Activated CD8-positive, alpha-beta memory T cell treated with anti-CD3 and anti-CD28 coated beads for 4 hours (primary cell): ENCODE measurements at places on chromosomes 12 and 14.

DNA sequence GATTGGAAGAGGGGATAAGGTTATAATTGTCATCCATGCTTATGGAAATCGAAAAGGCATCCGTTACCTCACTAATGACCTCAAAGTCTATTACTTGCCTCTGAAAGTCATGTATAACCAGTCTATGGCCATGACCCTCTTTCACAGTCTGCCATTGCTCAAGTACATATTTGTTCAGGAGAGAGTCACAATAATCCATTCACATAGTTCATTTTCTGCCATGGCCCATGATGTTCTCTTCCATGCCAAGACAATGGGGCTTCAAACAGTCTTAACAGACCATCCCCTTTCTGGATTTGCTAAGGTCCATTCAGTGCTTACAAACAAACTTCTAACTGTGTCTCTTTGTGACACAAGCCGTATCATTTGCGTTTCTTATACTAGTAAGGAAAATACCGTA, 5.4 kb downstream of the GAS2L3 start:
- no peak for DNase-seq

- peak; percentile 52 for DNase-seq
Measured at GRCh38 chr14:50560931-50561285, 963 bp downstream of the ATL1 start.

GRCh38 chr14:29865299-29865698, 62.3 kb downstream of the PRKD1 start:
- DNase-seq: no peak

DNA sequence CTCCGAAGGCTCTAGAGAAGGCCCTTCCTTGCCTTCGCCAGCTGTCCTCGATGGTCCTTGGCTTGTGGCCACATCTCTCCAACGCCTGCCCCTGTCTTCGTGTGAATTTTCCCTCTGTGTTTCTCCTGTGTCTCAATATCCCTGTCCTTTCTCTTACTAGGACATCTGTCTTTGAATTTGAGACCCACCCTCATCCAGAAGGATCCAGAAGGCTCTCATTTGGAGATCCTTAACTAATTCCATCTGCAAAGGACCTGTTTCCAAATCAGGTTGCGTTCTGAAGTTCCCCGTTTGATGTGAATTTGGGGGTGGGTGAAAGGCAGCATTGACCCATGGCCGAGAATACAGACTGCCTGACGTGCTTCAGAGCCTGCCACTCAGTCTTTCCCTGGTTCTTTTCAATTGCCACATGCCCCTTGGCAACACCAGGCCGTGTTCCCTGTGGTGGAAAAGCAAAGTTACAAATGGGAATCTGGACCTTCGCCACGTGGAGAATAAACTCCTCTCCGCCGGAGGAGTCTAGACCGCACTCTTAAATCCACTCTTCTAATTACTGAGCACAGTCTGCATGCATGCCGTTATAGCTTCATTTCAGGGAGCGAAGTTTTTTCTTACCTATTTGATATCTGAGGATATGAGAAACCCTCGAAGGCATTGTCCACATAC, 158.8 kb downstream of the TMEM132C start:
- DNase-seq: no peak

GRCh38 chr12:5379749-5380496, 52.0 kb upstream of the NTF3 start:
- DNase-seq: no peak

GRCh38 chr14:33499687-33500086, 451.2 kb downstream of the EGLN3 start:
- no peak for DNase-seq

GRCh38 chr14:50228313-50228712, 3.1 kb downstream of the SOS2 start:
- DNase-seq: no peak

- DNase-seq: no peak
Measured at GRCh38 chr12:77343291-77343690, 277.9 kb upstream of the E2F7 start.

GRCh38 chr14:27386391-27386790, 788.6 kb upstream of the NOVA1 start:
- DNase-seq: no peak

DNA sequence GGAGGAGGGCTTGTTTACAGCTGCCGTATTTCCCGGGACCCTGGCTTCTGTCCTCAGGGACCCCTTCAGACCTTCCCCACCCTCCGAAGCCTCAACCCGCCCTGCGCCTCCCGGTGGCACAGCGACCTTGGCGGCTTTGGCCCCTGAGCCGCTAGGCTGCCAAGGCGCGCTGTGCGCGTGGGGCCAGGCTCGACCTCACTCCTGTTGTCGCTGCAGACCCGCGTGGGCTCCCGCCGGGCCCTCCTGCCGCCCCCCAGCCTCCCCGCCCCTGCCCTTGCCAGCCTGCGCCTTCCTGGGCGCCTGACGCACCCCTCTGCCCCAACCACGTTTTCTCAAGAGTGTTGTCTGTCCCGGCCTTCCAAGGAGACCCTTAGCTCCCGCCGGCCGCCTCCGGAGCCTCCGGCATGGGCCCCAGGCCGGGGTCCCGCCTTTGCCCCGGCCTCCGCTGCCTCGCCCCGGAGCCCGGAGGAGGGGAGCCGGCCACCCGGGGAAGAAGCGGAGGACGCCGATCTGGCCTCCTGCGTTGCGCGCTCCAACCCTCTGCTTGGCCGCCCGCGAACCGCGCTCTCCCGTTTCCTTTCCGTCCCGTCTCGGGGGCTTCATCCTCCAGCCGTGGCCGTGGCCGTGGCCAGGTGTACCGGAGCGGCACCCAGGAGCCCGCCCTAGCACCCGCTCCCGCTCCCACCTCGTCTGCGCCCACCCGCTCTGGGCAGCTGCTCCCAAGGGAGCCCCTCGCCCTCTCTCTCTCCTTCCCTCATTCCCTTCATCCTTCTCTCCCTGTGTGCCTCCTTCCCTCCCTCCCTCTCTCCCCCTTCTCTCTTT, 19.9 kb downstream of the PPP2R5C start:
- no peak for DNase-seq

DNA sequence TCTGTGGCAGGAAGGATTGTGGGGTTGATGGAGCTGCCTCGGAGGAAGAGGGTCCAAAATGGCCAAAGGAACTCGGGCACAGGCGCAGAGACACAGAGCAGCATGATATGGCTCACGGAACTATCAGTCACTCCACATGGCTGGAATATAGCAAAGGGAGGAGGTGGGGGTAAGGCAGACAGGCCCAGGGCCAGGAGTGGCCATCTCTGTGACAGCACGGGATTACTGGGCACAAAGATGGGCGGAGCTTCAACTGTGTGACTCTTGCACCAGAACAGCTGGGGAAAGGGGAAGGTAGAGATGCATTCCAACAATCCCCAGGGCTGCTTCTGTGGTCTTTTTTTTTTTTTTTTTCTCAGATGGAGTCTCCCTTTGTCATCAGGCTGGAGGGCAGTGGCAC, 24.8 kb upstream of the EML1 start:
- no peak for DNase-seq

- DNase-seq: no peak
Measured at GRCh38 chr12:31970199-31970598, 11.0 kb downstream of the RESF1 start.
